Keratinocyte (primary cell): ENCODE measurements at places on chromosomes 3 and 15. TPM values are rescaled to one million over a fixed set of nuclear protein-coding genes. Genes with fewer than 3 reads are reported as not detected.

- no peak for DNase-seq
- H3K4me1 ChIP-seq = peaks cover 24% of the 10 kb centered on the region
- H3K27ac ChIP-seq = peak overlapping the region; percentile 86
- H3K27me3 ChIP-seq = no peaks in the 10 kb centered on the region
Observed at GRCh38 chr3:63911509-63911872, 692 bp downstream of the SCAANT1 start.

TNFAIP8L3 gene
- polyA plus RNA-seq = 0.51 to 0.85 TPM (median 0.52 TPM) in 3 replicates

- peak overlapping the region; percentile 93 for H3K27ac ChIP-seq
- H3K4me3 ChIP-seq = peak overlapping the region; percentile 18
- H3K27me3 ChIP-seq = no peaks in the 10 kb centered on the region
- peaks cover 51% of the 10 kb centered on the region for H3K4me1 ChIP-seq
- H3K36me3 ChIP-seq = no peaks in the 10 kb centered on the region
Observed at GRCh38 chr15:91965501-91966193, 112.1 kb downstream of the SLCO3A1 start.

TGM4 gene
- 1.3 to 2.2 TPM (median 1.3 TPM) in 3 replicates for polyA plus RNA-seq

- DNase-seq = no peak
- H3K27ac ChIP-seq = no peak overlapping the region
- no peaks in the 10 kb centered on the region for H3K27me3 ChIP-seq
- no peak overlapping the region for H3K4me3 ChIP-seq
- peaks cover 7% of the 10 kb centered on the region for H3K4me1 ChIP-seq
Observed at GRCh38 chr3:127637971-127638370, 9.0 kb downstream of the PODXL2 start.

DNA sequence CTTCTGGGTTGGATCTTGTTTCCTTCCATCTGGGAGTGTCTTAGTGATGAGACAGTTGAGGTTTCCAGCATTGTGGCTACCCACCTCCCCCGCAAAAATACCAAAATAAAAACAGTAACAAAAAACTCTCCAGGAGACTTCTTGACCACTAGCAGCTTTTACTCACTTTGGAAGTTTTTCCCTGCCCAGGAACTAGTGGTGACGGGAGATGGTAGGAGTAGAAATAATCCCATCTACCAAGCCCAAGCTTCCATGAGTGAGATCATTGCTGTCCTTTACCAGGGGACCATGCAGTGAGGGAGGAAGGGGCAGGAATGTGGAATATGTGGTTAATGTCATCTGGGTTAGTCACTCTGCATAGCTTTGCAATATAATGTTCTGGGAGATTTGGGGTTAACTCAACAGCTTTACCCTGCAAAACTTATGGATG, 187.7 kb downstream of the ITPR1 start:
- H3K4me1 ChIP-seq = no peaks in the 10 kb centered on the region
- no peaks in the 10 kb centered on the region for H3K36me3 ChIP-seq
- no peaks in the 10 kb centered on the region for H3K27me3 ChIP-seq

- no peaks in the 10 kb centered on the region for H3K36me3 ChIP-seq
- DNase-seq = no peak
- no peak overlapping the region for H3K27ac ChIP-seq
Observed at GRCh38 chr3:160956785-160957184, 148.4 kb downstream of the B3GALNT1 start.

GRCh38 chr3:131803113-131803512, 231.7 kb downstream of the CPNE4 start:
- no peak for DNase-seq
- no peaks in the 10 kb centered on the region for H3K4me1 ChIP-seq
- no peaks in the 10 kb centered on the region for H3K36me3 ChIP-seq
- no peak overlapping the region for H3K4me3 ChIP-seq
- H3K27me3 ChIP-seq = no peaks in the 10 kb centered on the region
